ENCODE measurements at places on chromosomes 2 and 18.

DNA sequence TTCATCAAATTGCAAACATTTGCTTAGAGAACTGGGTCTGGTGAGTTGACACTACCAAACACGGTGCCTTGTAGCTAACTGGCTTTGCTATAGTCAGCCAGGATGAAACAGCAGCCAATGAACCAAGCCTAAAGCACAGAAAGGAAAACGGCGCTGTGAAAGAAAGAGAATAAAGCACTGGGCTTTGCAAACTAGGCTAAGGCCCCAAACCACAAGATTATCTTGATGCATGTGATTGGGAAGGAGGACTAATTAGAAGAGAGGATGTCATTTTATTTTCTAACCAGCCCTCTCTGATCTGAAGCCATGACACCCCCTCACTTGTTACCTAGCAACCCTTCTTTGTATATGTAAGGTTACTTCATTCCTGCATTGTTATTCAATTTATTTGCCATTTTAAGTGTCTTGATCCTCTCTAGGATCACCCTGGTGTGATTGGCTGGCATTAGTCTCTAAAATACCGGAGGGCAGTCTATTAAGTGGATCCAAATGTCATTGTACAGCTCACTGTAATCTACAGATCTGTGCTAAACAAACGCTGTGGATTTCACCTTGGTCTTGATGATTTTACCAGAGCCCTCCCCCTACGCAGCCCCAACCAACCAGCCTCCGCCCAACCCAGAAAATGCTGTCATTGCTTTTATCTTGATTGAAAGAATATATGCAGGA, 395.4 kb upstream of the ACVR2A start:
- no peak for DNase-seq

DNA sequence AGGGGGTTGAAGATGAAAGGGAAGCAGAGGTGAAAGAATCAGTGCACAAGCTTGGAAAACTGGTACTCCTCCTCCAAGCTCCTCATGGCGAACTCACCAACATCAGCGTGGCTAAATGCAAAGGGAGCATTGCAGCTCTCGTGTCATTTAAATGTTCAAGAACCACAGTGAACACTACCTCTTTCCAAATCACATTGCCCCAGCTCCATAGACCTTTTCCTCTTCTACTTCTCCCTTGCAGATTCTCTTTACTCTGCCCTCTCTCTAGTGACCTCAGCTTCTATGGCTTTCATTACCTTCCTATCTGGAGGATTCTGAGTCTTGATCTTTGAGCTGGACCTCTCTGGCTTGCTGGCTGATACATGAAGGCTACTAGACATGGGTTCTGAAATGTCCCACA, 14.3 kb downstream of the EPB41L3 start:
- DNase-seq = no peak

DNA sequence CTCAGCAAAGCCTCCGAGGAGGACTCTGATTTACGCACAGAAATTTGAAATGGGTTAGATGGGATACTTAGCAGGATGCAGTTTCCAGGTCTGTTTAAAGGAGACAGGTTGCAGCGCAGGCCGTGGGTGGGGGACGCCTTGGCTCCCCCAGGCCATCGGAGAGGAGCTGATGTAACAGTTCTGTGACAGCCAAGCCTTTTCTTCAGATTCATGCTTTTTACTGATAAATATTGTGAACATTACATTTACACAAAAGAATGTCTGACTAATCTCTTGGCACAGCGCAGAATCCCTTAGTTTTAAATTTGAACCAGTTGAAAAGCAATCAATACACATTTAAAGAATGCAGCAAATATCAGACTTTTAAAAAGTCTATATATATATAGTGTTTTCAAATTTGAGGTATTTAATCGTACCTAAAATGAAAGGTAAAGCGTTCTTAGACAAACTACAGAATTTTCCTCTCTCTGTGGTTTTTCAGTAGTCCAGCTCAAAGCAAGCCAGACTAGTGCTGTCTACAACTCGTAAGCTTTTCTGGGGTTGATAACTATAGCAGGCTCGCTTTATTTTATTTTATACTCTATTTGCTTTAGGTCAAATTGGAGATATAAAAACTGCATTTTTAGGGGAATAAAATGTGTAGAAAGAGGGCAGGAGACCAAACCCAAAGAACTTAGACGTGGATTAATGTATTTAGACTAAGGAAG, 221.9 kb downstream of the PIEZO2 start:
- DNase-seq = peak; percentile 84

DNA sequence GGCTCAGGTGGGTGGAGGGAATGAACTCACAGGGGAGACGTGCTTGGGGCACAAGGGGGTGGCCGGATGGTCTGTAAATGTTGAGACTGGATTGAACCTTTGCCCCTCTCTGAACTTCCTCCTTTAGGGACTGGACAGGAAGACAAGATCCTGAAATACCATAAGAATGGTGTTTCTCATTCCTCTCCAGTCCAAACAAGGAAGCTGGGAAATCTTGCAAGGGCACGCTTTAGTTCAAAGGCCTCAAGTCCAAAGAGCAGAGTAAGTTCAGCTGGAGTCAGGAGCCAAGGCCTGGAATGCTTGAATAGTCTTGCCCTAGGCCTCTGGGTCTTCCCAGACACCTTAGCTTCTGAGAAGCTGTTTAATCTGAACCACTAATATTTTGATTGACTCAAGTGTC, 52.4 kb upstream of the SIX3 start:
- no peak for DNase-seq

GRCh38 chr2:205650450-205650849, 31.9 kb upstream of the NRP2 start:
- DNase-seq = peak; percentile 19

- DNase-seq = no peak
Observed at GRCh38 chr2:110101901-110102803, 13.5 kb downstream of the MALL start.

DNA sequence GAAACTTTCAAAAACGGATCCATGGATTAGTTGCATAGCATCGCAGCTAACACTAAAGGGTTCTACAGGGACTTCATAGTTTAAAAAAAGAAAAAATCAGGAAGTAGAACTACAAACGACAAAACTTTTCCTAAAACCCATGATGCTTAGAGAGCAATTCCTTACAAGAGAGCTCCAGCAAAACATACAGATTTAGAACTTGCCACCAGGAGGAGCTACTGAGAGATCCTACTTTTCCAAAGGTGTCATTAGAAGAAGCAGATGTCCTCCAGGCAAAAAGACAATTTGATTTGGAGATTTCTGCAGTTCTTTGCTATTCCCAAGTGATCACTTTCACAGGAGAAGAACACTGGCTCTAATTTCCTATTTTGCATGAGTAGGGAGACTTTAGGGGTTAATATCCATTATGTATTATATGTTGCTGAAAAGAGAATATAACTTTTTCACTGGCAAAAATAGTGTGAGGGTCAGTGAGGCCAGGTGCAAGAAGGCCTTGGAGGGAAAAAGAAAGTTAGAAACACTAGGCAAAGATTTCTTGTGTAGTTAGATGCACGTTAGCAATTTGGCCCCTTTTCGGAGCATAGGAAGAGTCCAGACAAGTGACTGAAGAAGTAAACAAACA, 436.2 kb downstream of the SUCLG1 start:
- peak; percentile 41 for DNase-seq

- peak; percentile 43 for DNase-seq
Observed at GRCh38 chr18:23231340-23232021, 96.2 kb downstream of the CABLES1 start.

DNA sequence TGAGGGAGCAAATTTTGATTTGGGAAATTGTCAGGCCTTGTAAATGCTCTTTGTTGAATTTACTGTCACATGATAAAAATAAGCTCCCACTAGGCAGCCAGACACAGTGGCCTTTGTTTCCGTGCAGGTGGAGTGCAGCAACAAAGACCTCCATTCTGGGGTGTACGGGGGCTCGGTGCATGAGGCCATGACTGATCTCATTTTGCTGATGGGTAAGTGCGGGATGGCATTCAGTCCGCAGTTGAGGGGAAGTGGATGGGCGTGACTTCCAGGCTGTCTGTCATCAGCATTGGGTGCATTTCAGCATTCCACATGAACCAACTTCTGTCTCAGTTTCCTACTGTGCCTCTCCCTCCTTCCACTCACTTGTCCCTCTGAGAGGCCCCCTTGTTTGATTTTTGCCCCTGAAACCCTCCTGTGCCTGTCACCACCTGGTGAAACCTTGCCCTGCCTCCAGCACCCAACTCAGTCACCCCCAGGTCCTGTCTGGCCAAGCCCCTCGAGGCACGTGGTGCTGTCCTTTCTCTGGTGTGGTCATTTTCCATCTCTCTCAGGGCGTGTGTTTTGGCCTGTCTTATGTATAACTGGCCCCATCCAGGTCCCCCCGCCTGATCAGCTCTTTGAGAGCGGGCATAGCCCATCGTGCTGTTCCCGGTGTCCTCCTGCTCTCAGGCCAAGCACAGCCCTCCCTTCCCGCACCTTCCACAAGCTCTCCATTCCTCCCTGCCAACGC, 16.3 kb downstream of the CNDP2 start:
- no peak for DNase-seq

DNA sequence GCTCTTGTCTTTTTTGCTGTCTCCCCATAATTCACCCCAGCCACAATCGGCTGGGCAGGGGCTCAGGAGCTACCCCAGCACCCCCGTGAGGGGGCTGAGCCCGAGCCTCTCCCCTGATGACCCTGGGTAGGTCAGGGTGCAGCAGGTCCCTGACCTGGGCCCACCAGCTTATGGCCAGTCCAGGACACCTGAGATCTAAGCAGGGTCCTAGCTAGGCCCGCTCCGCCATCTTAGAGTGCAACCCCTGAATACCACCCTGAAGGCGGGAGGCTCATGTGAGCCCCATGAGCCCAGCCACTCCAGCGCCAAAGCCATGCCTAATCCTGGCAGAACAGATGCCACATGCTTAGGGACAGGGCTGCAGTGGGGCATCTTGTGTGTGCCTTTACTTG, 16.2 kb downstream of the STK25 start:
- no peak for DNase-seq
